Suprapubic skin (tissue), 4 donors: ENCODE measurements at places on chromosomes 13 and 19.

DNA sequence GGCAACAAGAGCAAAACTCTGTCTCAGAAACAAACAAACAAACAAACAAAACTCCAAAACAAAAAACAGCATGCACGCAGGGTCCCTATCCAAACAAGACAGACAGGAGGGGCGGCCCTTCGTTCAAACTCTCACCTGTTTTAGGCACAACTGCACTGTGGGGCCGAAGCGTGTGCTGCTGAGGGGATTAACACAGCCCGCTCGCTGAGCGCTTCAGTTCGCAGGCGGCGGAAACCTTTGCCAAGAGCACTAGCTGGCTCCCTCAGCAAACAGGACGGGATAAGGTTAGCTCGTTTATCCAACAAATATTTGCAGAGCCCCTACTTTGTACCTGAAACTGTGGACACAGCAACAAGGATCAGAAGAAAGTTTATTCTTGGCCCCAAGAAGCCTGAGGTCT, 1.6 kb upstream of the ADPRHL1 start:
- DNase-seq = no peak

DNA sequence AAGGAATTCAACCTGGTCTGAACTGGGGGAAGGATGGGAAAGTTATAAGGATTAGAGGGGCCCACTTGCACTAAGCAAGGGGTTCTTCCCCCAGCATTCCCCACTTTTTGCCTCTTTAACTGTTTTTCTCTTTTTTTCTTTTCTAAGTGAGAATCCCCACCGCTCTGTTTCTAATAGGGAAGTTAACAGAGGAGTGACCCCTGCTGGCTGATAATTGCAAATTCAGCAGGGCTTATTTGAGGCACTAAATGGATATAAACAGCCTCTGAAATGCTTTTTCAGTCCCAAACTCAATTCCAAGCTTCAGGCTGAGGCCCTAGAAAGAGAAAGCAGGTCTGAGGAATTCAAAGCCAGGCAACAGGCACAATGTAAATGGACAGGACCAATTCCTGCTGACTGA, 38.2 kb upstream of the CEACAM21 start:
- no peak for DNase-seq

GRCh38 chr19:16586991-16587832, 15.0 kb upstream of the SLC35E1 start:
- DNase-seq = peak; percentile 70

GRCh38 chr13:34000955-34001354, 183.0 kb downstream of the RFC3 start:
- no peak for DNase-seq

GRCh38 chr13:113803409-113804016, 44.5 kb downstream of the TMEM255B start:
- peak; percentile 59 for DNase-seq

- DNase-seq = no peak
These were observed 2.1 kb downstream of the PLEKHF1 start for GRCh38 chr19:29667387-29667783.

DNA sequence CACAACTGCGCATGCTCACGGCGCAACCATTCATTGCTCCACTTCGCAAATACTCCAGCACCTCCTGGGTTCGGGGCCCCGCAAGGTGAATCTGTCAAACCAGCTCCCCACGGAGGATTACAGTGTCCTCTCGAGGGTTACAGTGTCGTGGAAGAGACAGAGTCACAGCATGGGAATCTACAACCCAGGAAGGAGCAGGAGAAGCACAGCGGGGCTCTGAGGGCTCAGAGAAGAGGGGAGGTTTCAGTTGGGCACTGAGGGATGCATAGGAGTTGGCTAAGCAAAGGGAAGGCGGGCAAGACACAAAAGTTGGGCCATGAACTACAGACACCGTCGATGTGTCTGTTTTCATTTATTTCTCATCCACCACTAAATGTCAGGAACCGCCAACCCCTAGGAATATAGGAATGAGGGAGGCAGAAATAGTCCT, 1.0 kb upstream of the GTF2F1 start:
- no peak for DNase-seq

- no peak for DNase-seq
These were observed 6.3 kb upstream of the GPR183 start for GRCh38 chr13:99313501-99313900.

DNA sequence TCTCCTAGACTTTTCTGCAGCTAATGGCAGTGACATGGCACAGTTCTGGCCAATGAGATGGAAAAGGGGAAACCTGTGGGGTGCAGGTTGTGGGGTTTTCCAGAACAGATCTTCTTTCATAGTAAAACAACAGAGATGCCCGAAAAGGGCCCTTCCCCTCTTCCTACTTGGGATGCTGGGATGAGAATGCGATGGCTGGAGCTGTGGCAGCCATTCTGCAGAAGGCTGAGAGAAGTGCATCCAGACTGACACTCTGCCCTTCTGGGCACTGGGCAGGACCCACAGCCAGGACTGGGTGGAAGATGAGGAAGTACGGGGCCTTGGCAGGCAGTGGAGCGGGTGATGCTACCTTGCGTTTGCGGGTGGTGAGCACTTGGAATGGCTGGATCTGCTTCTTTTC, 16.9 kb upstream of the PLA2G4C start:
- DNase-seq = no peak

- DNase-seq = no peak
These were observed 111.1 kb downstream of the MIPEP start for GRCh38 chr13:23778002-23778652.

GRCh38 chr19:10005632-10006334, 4.5 kb downstream of the COL5A3 start:
- DNase-seq = no peak
